Amygdala (tissue), 56 donors: ENCODE measurements at places on chromosomes 1 and 21.

- DNase-seq = no peak
Observed at GRCh38 chr1:230031131-230031530, 35.9 kb upstream of the GALNT2 start.

DNA sequence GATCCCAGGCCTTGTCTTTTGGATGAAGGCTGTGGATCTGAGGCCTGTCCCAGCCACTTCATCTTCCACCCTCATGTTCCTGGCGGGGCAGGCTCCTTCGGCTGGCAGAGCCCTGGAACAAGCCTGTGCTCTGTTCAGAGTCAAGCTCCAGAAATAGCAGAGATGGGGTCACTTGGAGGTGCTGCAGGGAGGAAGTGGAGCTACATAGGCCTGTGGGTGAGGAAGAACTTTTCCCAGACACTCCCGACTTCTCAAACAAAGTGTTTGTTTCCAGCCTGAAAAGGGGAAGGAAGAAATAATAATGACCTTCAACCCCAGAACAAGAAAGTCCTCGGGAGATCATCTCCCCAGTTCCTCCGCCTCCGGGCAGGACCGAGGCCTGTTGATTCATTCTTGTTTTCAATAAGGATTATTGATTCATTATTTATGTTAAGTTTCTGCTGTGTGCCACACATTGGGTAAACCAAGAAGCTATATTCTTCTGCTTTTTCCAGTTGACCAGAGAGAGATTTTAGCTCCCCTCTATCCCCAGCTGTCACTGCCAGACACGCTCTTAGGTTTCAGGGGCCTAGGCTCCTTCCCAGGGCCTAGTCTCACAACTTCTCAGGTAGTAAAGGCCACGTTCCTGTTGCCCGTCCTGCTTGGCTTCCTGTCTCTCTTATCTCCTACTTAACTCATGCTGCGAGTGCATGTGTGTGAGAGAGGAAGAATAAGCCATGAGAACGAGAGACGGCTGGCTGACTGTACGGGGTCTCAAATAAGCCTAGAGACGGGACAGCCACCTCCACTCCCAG is 16.9 kb downstream of the IKBKE start:
- no peak for DNase-seq

- DNase-seq = no peak
Observed at GRCh38 chr1:17731460-17731859, 23.7 kb upstream of the ACTL8 start.

GRCh38 chr1:115680730-115681111 is 39.0 kb downstream of the VANGL1 start:
- no peak for DNase-seq
